NCI-H446 treated with DMSO at 0.1 percent for 48 hours (cell line): ENCODE measurements at places on chromosomes 2 and 18.

- no peak for DNase-seq
These were observed 16.3 kb downstream of the ANKRD44 start for GRCh38 chr2:197294260-197294659.

DNA sequence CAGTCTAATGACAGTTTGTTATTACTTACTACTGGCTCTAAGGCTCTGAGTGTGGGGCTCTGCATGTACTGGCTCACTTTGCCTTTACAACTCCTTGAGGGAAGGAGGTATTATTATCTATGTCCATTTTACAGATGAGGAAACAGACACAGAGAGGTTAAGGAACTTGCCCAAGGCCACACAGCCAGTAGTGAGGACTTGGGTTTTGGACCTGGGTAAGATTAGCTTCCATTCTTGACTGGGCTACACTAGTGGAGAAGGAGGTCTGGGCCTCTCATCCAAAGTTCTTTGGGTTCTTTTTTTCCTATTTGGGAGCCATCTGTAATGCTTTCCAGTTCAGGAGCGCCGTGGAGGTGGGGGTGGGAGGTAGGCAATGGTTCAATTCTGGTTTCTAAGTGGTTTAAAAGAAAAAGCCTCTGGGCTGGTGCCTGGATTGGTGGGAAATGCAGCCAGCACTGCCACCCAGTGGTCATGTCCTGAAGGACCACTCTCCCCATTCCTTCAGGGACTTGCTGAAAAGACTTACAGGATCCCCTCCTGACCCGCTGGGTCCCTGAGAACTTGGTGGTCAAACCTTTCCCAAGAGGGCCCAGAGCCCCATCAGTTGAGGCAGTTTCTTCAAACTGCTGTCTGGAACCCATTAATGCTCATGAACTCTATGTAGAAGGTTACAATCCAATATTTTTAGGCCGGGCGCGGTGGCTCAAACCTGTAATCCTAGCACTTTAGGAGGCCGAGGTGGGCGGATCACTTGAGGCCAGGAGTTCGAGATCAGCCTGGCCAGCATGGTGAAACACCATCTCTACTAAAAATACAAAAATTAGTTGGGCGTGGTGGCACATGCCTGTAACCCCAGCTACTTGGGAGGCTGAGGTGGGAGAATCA is 38.6 kb upstream of the NOTO start:
- peak; percentile 22 for DNase-seq

- no peak for DNase-seq
These were observed 182.6 kb downstream of the GRB14 start for GRCh38 chr2:164438490-164439205.

DNA sequence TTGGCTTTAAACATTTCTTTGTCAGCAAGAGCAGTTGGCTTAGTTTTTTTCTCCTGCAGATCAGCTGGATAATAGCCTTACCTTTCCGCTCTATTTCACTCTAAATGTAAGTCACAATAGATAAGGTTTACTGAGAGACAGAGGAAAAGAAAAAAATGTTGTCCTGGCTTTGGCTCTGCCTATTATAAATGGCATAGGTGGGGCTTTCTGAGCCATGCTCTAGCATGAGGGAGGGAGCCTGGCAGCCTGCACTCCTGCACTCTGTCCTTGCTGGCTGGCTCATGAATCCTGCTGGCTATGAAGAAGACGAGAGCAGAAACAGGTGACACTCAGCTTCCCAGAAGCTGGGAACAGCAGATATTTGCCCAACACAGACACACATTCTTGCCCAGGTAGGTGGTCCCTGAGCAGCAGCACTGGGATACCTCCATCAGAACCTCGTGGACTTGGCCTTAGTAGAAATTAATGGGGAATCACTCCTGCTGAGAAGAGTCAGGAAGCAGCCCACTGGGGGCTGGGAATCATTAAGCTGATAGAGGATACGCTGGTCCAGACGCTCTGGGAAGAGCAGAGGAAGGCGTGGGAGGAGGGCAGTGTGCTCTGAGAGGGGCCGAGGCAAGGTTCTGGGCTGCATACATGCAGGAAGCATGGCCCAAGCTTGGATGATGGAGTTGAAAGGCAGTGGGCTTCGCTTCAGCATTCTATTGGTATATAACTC is 514.4 kb upstream of the HS6ST1 start:
- no peak for DNase-seq

- no peak for DNase-seq
These were observed 1.8 kb downstream of the SEC11C start for GRCh38 chr18:59141294-59142068.

DNA sequence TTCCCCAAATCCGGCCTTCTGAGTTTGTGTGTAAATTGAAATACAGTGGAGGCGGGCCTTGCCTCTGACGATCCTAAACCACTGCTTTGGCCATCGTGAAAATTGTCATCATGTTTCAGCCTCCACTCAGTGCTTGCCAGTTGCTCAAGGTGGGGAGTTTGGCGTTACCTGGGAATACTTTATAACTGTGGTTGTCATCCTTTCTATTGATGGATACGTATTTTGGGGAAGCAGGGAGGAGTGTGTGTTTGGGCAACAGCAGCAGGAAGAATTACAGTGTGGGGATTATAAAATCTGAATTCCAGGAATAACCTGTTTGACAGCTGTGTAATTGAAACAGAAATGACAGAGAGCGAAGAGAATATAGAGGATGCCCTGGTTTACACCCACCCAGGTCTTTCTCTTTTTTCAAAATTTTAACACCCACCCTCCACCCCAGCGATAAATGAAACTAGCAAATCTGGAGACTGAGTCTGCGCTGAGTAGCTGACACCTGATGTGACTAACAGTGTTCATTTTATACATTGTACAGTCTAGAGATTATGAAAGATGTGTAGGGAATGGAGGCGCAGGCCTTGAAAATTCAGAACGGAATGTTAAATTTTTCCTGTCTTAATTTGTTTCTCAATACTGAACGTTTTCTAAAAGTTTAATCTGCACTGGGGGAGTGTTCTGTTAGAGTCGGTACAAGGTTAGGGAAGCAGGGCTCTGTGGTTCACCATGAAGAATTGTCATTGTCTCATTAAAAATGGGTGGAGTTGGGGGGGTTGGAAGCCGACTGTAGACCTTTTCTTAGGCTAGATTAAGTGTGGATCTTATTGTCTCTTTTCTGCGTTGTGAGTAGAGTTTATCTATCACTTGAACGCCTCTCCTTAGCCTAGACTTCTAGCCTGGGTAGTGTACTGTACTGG is 1.6 kb downstream of the MAP4K4 start:
- DNase-seq: no peak

GRCh38 chr2:158120664-158121641 is 19.3 kb downstream of the UPP2 start:
- DNase-seq: no peak

GRCh38 chr2:200086911-200087310 is 131.5 kb downstream of the MAIP1 start:
- peak; percentile 30 for DNase-seq

DNA sequence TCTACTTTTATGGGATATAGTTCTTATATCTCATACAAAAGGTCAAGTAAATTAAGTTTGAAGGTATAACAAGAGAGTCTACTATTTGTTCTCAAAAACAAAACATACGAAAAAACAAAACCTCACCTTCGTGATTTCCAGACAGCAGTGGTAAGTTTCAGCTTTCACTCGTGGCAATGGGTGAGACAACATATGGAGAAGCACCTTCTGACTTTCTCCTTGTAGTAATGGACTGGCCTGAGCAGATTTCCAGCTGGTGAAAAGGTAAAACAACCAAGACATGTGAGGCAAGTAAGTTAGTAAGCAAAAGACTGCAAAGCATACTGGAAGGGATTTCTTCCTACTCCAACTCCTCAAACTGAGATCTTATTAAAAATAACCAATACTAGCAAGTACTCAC is 39.6 kb downstream of the RTTN start:
- no peak for DNase-seq

GRCh38 chr2:64963719-64964118 is 25.5 kb upstream of the SLC1A4 start:
- DNase-seq: no peak

- DNase-seq: no peak
These were observed 96.9 kb upstream of the POU3F3 start for GRCh38 chr2:104757056-104757455.

GRCh38 chr2:108383146-108383830 is 5.5 kb downstream of the SULT1C4 start:
- DNase-seq: no peak

DNA sequence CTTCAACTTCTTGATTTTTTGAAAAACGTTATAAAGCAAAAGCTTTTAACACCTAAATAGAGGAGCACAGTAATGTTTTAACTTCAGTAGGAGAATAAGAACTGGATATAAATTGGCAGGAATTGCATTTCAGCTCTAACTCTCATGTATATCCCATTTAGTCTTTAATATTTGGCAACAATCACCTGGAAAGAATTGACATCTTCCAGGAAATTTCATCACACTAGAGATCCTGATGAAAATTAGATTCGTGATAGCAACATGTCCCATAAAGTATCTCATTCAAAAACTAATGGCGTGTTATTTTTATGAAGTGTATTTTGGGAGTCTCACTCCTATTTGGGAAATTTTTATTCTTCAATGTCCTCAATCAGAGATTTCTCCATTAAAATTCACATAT is 131.1 kb upstream of the DNAJC10 start:
- no peak for DNase-seq
